ENCODE measurements at places on chromosomes 13 and 19.

DNA sequence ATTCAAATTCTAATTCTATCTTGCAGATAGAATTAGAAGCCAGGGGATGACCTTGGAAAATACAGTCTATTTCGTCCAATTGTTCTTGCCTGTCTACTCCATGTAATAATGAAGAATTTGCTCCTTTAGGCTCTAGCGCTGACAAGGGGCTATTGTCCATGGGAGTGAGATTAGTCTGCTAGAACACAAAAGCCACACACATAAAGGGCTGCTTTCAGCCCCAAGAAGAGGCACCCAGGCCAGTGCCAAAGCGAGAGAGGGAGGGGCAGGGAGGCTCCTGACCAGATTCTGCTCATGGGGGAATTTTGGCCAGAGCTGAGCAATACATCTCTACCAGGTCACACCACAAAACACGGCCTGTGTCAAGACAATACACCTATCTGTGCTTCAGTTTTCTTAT lies 1306.9 kb downstream of the UQCRFS1 start:
- no peak for DNase-seq

GRCh38 chr19:29145756-29146155 lies 67.2 kb downstream of the UQCRFS1 start:
- DNase-seq: no peak

- DNase-seq: no peak
Observed at GRCh38 chr13:98285317-98285716, 108.2 kb upstream of the RNF113B start.

- no peak for DNase-seq
Observed at GRCh38 chr19:3809881-3810707, 23.9 kb upstream of the MATK start.

DNA sequence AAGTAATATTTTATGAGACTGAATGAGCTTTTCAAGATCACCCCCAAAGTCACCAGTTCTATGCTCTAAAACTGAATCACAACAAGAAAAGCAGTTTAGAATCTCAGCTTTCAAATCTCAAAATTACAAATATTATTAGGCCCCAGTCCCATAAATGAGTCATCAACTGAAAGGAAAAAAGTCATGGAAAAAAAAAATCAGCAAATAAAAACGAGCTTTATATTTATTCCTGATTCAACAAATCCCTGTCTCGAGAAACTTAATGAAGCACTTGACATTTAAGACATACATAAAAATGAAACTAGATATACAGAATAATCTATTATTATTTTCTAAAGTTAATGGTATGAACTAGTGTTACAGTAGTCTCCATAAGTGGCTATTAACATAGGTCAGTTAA lies 203.0 kb downstream of the DIAPH3 start:
- no peak for DNase-seq

DNA sequence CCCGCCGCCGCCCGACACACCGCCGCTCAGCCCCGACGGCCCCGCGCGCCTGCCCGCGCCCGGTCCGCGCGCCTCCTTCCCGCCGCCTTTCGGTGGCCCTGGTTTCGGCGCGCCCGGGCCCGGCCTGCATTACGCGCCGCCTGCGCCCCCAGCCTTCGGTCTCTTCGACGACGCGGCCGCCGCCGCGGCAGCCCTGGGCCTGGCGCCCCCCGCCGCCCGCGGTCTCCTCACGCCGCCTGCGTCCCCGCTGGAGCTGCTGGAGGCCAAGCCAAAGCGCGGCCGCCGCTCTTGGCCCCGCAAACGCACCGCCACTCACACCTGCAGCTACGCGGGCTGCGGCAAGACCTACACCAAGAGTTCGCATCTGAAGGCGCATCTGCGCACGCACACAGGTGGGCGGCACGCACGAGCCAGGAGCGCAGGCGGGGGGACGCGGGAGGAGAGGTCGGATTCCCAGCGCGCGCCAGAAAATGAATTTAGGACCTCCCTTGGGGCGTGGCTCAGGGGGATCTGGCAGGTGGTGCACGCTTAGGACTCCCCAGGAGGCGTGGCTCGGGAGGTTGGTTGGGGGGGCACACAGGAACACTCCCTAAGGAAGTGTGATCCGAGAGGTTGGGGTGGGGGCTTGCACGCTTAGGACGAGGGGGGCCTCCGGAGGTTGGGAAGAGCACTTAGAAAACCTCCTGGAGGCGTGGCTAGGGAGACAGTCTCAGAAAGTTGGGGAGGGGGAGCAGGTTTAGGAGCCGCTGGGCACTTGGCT lies 1.2 kb downstream of the KLF2 start:
- peak; percentile 72 for DNase-seq

DNA sequence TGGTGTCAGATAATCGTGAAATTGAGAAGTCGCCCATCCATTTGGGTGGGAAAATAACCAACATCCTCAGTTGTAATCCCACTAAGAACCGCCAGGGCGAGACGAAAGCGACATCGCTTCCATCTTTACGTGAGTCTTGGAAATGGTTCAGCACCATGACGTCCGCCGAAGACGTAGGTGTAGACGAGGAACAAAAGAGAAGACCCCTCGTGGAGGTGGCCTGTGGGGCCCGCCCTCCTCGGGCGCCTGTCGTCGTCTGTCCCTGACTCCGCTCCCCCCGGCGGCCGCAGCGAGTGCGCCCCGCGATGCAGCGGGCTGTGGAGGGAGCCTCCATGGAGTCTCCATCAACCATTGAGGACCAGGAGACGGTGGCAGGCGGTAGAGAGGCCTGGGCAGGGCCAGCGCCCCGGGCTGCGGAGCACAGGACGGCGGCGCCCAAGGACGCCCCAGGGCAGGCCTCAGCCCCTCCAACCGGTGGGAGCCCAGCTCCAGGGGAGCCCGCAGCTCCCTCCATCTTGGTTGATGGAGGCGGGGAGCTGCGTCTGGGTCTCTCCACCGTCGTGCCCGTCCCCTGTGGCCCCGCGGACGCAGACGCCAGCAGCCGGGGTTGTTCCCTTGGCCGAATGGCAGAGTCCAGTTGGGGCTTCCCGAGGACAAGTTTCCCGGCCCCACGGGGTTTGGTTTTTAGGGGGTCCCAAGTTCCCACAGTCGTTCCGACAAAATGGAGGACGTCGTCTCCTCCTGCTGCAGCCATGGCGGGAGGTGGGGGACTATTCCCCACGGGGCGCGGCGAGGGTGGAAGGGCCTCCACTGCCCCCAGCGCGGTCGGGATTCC lies 990 bp upstream of the ZMYM2 start:
- DNase-seq: peak; percentile 88

- no peak for DNase-seq
Observed at GRCh38 chr13:109235901-109236300, 550.5 kb downstream of the IRS2 start.

DNA sequence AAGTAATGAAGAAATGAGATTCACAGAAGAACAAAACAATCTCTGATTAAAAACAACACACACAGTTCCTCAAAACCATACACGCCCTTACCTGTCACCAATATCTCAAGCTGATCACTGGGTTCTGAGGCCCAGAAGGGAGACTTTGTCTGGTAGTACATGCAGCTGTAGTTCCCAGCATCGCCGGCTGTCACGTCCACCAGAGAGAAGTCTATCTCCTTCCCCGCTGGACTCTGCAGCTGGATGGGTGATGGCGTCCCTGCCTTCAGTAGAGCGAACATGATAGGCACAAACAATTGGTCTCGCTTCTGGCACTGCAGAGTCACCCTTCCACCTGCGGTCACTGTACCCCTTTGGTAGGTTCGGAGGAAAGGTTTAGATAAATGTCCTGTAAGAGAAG lies 7.3 kb downstream of the TARM1 start:
- DNase-seq: no peak

GRCh38 chr13:99308471-99309087 lies 1.4 kb upstream of the GPR183 start:
- DNase-seq: no peak

DNA sequence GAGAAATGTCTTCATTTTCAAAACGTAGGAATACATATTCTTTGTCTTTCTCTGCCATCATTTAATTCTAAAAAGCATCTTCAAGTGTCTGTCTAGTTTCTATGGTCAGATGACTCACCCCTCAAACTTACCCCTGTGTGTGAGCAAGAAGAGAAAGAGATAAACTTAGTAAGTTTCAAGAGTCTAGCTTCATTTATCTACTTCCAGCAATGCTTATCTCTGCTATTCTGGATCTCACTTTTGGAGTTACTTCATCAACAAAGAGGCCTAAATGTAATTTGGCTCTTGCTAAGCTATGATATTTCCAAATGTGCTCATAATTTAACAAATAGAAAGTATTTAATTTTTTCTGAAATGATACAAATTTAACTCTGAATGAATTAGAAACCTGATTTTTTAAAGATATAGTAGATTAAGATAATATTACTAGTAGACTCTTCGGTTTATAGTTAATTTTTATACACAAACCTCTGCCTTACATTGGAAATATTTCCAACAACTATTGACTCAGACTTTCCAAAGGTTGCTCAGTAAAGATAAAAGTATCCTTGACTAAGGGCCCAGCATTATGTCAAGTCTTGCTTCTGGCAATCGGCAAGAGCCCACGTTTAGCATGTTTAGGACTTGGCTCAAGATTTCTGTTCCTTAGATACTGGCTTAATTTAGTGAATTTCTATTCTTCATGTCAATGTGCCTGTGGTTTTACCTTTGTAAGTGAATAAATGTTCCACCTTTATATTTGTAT lies 1511.0 kb upstream of the SLC10A2 start:
- DNase-seq: no peak

DNA sequence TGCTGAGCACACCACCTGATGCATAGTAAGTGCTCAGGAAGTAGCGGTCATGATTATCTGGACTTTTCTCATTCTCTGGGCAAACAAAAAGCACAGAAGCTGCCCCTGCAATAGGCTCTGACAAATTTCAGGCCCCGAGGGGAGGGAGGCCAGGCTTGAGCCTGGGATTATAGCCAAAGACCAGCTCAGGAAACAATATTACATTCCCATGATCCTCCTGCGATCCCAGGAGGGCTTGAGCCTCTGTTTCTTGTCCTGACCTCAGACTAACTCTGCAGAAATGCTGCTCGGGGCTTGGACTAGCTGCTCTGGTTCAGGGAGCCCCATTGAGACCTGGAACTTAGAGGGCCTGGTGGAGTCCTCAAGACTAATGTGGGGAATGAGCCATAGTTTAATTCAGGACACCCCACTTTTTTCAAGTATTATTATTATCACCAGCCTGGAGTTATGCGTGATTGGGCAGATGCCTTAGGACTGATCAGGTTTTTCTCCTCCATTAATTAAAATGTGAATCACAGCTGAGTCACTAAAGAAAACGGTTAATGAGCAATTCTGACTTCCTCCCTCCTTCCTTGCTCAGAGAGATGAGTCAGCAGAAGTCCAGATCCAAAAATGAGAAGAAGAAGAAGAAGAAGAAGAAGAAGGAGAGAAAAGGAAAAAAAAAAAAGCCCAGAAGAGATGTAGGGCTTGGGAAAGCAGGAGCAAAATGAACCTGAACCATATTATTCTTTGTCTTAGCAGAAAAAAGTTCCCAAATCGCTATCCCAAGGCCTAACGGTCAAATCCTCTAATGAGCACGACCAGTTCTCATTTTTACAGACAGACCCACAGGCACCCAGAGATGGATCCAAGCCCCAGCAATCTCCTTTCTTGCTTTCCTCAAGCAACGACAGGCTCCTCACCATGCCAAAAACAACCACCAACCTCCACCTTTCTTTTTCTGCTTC lies 107.2 kb downstream of the CACNA1A start:
- no peak for DNase-seq

- no peak for DNase-seq
Observed at GRCh38 chr13:73635166-73635787, 498.9 kb downstream of the KLF12 start.

DNA sequence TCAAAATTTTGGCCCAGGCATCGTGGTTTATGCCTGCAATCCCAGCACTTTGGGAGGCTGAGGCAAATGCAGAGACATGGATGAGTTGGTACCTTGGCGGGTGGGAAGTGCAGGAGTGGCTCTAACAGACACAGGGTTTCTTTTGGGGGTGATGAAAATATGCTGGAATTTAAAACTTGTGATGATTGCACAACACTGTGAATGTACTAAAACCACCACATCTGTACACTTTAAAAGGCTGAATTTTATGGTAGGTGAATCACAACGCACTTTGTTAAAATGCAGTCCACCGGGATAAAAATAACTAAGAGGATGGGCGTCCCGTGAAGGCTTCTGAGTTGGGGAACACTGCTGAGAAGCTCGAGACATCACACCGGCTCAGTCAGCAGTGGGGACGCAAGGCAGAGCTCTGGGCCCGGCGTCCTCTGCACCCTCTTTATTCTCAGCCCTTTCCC lies 47.1 kb downstream of the MLLT1 start:
- no peak for DNase-seq

GRCh38 chr13:45510672-45511071 lies 45.9 kb downstream of the COG3 start:
- DNase-seq: no peak

- DNase-seq: no peak
Observed at GRCh38 chr13:64186071-64186470, 2770.4 kb upstream of the PCDH20 start.

DNA sequence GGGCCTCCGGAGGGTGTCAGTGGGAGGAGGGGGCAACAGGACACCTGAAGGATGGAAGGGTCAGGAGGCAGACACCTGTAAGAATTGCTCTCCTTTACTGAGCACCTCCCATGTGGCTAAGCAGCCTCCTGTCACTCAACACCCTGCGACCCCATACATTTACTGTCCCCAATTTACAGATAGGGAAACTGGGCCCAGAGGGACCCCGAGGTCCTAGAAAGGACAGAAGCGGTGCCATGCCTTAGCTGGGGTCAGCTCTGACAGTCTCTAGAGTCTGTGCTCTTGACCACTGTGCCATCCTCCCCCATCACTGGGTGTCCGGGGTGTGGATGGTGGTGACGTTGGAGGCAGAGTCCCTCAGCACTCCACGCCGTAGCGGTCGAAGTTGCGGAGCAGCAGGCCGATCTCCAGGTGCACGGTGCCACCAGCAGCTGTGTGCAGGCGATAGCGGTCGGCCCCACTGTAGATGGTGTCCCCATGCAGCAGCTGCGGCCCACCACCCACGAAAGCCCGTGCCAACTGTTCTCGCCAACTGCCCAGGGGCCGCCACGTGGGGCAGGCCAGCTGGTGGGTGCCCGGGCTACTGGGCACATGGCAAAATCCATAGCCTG lies 726 bp upstream of the TGFB1 start:
- DNase-seq: no peak

DNA sequence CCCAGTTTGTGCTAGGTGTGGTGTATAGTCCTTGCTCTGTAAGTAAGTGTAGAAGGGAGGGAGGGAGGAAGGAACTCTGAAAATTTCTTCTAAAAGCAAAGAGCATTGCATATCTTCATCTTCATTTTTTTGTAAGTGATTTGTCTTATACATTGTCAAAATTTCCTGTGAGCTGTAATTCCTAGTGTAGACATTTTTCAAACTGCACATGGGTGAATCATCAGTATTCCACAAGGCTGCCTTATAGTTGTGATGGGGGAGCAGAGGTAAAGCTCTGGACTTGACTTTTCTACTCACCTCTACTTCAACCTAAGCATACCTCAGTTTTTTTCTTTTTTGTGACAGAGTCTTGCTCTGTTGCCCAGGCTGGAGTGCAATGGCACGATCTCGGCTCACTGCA lies 86.9 kb downstream of the CDK8 start:
- DNase-seq: no peak

- DNase-seq: no peak
Observed at GRCh38 chr13:44780591-44781280, 204.6 kb upstream of the TSC22D1 start.

Measured in CD4-positive, alpha-beta T cell treated with Interleukin-4 for 4 hours (primary cell).